ENCODE measurements at places on chromosomes 1 and 21.

- peak; percentile 78 for DNase-seq
Observed at GRCh38 chr21:45292399-45293219, 4.9 kb upstream of the POFUT2 start.

- no peak for DNase-seq
Observed at GRCh38 chr1:116814926-116815723, 60.9 kb downstream of the CD2 start.

- no peak for DNase-seq
Observed at GRCh38 chr1:214451596-214451995, 99.8 kb downstream of the PTPN14 start.

DNA sequence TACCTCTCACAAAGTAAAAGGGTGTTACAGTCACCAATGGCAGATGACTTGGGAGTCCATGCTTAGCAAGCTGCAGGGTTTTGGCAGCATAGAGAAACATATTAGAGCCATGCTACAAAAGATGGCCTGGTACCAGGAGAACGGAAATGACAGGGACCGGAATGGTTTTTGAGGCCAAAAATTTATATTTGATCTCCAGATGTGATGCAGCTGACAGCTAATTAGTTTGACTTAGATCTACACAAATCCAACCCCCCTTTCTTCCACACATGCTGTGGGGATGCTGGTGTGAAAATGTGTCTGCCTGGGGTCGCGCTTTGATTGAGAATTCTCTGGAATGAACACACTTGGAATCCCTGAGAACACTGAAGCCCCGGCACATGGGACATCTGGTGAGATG is 26.5 kb downstream of the SYF2 start:
- no peak for DNase-seq

GRCh38 chr1:207393610-207394009 is 60.5 kb upstream of the CR2 start:
- no peak for DNase-seq

- DNase-seq = no peak
Observed at GRCh38 chr1:12412439-12412838, 182.6 kb downstream of the VPS13D start.

DNA sequence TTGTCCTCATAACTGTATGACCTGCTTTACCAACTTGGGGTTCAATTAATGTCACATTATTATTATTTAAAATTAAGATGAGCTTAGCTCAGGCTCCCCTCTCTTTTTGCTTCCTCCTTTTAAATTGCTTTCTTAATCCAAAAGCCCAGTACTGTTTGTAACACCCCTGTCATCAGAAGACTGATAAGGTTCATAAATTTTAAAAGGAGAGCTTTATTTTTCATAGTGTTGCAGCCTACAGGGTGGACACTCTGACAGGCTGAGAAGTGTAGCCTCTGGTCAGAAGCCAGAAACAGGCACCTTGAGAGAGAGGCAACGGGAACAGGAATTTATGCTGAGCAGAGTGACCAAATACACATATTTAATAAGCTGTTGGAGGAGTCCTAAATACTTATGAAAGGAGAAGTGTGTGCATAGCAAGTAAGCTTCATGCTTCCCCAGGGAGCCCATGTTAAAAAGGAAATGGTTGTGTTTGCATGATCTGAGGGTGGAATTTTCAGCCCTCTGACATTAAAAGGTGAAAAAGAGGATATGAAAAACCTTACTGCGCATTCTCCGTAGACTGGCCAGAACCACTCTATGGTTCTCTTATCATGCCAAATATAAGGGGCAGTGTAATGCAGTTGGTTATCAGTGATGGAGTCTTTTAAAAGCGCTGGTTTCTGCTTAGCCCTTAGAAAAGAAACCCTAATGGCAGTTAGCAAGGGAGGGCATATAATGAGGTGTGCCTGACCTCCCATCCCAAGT is 30.5 kb upstream of the FGGY start:
- no peak for DNase-seq

GRCh38 chr1:166410083-166410385 is 243.2 kb upstream of the FAM78B start:
- no peak for DNase-seq

- DNase-seq = no peak
Observed at GRCh38 chr1:8537991-8538390, 220.1 kb downstream of the SLC45A1 start.

DNA sequence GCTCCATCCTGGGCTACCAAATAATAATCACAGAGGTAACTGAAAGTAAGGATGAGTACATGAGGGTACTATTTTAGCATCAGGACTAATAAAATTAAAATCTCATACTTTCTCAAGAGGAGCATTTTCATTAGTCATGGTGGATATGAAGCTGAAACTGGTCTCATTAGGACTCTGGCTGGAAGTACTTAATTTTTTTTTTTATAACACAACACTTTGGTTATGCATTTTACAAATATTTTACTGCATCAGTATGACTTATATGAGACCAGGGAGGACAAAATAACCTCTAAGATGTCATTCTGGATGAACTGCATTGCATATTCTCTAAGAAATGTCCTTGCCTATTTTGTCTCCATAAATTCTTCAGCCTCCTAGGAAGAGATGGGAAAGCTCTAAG is 290.9 kb downstream of the HLX start:
- no peak for DNase-seq

DNA sequence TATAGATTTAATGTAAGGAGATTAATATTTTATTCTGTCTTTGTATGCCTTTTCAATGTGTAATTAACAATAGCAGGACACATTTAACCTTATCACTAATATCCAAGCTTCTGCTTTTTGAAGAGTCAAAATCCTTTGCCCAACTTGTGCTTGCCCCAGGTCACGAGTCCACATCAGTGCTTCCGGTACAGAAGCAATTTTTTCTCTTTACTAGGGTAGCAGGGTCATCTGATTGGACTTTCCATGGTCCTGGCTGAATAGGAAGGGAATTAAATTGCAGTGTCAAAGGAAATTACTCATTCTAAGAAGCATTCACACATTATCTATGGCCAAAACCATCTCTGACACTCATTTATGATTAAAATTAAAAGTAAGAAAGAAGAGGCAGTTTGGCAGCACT is 460.5 kb upstream of the ADGRL2 start:
- no peak for DNase-seq

GRCh38 chr1:92980732-92981647 is 19.7 kb upstream of the DIPK1A start:
- peak; percentile 55 for DNase-seq

GRCh38 chr1:29761159-29761928 is 525.0 kb downstream of the PTPRU start:
- no peak for DNase-seq

- DNase-seq = peak; percentile 40
Observed at GRCh38 chr1:232978091-232978634, 27.8 kb downstream of the NTPCR start.

- no peak for DNase-seq
Observed at GRCh38 chr1:67544921-67545320, 114.7 kb upstream of the SERBP1 start.

DNA sequence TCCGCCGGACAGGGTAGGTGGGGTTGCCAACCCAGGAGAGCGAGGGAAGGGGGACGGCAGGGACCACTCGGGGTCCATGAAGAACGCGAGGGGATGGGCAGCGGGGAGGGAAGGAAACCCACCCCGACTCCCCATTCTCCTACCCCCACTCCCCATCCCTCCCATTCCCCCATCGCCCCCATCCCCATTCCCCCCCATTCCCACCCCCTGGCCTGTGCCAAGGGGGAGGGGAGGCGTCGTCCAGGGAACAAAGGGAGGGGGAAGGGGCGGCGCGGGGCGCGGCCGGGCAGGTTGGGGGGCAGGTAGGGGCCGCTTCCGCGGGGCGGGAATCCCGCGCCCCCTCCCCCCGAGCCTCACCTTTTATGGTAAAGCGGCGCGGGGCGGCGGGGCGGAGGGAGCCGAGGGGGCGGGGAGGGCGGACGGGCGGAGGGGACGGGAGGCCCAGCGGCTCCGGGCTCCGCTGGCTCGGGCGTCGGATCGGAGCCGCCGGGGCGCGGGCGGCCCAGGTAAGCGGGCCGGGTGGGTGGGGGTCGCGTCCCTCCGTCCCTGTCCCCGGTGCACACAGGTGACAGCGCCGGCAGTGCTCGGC is at the start of gene FBLIM1:
Gene FBLIM1, plus strand, starts transcription at position 453 of the 589 bp plus-strand sequence. CDS start 6,189 bp downstream, outside the sequence.
- DNase-seq = peak; percentile 44

DNA sequence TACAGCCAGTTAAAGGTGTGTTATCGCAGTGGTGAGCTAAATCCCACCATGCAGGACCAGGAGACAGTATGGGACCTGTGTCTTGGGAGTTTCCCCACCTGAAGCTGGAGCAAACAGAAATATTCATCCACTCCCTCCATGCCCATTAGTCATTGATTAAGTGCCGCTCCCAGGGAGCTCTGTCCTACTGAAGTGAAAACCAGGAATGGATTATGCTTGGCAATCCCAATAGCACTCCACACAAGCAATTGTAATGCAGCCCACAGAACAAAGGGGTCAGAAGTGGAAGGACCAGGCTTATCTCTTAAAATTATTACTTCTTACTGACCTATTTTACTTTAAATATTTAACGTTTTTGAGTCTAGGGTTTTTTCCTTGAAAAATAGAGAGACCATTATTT is 1005.4 kb downstream of the ADGRL2 start:
- DNase-seq = no peak

DNA sequence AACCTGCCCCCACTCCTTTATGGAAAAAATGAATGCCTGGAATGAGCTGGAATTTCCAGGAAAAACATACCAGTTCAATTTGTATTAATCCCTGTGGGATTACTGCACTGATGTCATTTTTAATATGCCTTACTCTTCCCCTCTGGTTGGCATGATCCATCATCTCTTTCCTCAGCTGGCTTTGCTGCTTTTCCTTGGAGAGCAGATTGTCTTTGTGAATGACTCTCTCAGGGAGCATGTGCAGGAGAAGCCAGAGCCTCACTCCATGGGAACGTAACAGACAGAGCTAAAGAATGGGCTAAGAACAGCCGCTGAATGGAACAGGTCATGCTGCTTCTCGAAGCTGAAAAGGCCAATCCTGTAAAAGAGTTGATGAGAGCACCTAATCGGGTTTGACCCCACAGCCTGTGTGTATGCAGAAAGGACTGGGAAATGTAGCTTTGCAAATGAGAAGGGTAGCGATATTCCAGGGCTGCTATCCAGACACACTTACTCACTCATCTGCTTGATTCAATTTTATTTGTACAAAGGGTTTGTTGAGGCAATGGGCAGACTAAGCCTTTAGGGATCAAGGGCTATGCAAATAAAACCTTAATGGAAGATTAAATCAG is 20.7 kb downstream of the PHC2 start:
- no peak for DNase-seq

GRCh38 chr21:35349376-35350080 is 300.4 kb upstream of the RUNX1 start:
- no peak for DNase-seq

- DNase-seq = no peak
Observed at GRCh38 chr1:56433056-56433577, 146.2 kb downstream of the PLPP3 start.

DNA sequence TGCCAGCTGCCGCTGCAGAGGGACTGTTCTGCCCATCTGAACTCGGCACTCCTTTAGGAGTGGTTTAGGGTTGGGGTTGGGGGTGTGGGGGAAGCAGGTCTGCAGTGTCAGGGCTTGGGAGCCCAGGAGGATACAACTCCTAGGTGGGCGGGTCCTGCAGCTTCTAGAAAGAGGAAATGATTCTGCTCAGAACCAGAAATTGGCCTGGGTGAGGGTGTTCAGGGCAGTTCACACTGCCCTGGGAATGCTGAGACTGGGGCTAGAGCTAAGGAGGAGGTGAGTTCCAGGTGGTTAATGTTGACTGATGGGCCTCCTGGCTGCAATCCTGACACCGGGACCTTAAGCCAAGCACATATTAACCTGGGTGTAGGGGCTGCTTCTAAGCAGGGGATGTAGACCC is 4.8 kb upstream of the SLC26A9 start:
- no peak for DNase-seq

- no peak for DNase-seq
Observed at GRCh38 chr1:18618546-18619466, 11.8 kb upstream of the PAX7 start.

DNA sequence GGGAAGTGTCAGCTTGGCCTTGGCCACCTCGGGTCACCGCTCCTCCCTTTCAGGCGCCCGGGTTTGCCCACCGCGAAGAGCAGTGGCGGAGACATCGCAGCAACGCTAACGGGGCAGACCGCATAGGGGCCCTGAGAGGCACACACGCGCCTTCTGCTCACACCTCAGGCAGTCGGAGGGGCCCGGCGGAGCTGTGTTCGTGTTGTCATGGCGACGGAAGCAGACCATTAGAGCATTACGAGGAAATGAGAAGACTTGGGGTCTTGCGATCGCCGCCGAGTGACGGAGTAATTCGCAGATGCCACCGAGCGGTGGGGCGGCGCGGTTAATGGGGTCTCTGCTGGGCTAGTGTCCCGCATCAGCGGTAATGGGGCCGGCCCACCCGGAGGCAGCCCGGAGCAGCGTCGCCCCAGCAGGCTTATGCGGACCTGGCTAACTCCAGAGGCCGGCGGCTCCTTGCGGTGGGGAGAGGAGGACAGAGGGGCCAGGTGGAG is 144.1 kb downstream of the TNR start:
- DNase-seq = no peak

DNA sequence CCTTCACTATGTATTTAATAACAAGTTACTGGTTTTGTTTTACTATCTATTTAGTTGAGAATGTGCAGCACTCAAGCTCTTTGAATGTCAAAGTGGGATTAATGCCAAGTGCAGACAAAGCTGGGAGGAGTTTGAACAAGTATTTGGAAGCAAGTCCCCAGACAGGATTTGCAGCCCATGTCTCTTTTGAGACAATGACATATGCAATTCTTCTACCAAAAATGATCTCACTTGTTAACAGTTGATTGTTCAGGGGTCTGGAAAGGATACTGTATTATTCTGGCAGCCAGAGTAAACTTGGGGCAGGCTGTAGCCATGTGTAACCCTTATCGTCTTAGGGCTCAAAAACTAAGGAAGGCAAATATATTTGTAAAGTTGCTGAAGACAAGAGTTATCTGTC is 15.8 kb downstream of the COLGALT2 start:
- DNase-seq = no peak

DNA sequence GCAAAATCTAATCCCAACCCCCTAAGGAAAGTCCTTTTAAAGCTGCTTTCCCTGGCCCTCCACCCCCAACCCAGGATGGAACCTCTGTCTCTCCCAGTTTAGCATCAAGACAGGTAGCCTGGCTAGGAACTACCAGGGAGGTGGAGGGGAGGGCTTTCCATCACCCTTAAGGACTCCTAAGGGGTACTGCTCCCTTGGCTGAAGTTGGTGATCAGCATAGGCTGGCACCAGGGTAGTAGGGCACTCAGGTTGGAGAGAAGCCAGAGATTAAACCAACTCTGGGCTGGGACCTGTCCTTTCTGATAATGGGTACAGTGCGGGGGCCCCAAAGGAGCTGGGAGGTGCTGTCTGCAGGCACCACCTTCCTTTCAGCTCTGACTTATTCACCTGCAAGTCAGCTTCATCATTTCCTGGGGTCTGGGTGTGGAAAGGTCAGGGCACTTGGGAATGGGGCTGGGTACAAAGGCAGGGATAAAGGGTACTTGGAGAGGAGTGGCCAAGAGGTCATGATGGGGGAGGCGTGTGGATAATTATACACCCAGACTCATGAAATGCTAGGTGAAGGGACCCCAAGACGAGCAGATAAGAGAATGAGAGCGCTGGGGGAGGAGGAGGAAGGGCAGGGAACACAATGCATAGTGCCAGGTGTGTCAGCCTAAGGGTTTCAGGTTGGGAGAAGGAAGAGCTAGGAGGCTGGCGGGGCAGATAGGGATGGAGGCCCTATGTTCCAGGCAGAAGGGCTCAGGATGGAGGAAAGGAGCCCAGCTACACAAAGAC is 1.2 kb downstream of the ARHGEF2 start:
- DNase-seq = peak; percentile 47
